Activated B cell treated with CpG ODN at 0.5 μM for 24 hours (primary cell): ENCODE measurements at places on chromosomes 7 and 10.

- DNase-seq: no peak
These were observed 83.8 kb upstream of the NRP1 start for GRCh38 chr10:33418301-33418700.

DNA sequence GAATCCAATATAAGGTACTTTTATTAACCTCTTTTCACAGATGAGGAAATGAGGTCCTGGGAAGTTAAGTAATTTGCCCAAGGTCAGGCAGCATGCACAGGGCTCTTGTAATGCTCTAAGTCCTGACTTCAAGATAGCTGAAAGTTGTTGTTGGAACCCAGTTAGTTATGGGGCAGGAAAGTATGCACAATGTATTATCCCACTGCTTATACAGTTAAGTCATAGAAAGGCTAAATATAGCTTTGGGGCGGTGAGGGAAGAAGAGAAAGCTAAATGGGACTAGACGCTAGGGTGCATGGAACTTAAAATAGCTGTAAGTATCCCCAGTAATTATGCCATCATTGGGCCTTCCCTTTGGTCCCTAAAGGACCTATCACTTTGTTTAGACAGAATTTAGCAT, 9.2 kb downstream of the GLCCI1 start:
- no peak for DNase-seq

DNA sequence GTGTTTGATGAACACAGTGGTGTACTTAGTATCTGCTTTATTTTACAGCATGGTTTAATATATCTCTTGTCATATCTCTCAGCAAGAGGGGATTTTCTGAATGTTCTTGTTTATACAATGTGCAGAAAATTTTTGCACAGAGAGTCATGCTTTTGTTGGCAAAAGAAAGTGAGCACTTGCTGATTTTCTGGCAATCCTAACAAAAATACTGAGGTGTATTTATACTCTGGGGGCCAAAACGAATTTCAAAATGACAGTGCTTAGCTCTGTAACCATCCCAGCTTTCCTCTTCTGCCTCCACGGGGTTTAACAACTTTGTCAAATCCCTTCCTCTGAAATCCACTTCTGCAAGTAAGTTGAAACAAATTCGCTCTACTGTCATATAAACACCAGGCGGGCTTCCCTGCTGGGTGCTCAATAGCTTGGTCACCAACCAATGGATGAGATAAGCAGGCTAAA, 169.2 kb downstream of the NOC3L start:
- DNase-seq: no peak

- no peak for DNase-seq
These were observed 104.9 kb downstream of the CDK6 start for GRCh38 chr7:92731335-92732063.
